ENCODE measurements at places on chromosomes 1 and 21. TPM values are rescaled to one million over a fixed set of nuclear protein-coding genes. Genes with fewer than 3 reads are reported as not detected.

DNA sequence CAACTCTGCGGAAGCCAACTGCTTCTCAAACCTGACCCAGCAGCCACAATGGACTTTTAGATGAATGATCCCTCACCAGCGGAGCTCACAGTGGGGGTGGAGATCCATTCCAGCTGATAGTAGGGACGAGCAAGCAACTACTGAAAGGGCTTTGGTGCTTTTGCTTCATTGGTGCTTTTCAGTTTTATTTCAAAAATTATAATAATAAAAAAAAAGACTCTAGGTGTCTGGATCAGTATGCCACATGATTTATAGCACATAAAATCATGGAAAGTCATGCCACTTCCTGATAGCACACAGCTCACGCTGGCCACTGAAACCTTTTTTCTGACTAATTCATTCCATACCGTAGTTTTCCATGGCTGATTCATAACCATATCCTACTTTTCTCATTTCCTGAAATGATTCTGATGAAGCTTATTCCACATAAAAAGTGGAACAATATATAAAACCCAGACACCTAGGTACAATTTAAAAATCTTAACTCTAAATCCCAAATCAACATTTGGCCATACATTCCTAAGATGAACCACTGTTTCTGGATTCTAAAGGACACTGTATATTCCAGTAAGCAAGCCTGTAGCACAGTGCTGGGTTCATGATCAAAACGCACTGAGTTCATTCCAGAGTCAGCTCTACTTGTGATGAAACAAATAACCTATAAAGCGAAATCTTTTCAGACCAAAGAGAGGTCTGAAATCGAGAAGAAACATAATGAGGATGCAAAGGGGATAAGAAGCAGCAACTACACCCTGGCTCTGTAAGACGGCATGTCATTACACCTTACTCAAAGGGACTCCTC lies 41.3 kb upstream of the KCNE1 start:
- no peak overlapping the region for H3K4me3 ChIP-seq
- H3K27ac ChIP-seq, result no peak overlapping the region
- H3K27me3 ChIP-seq, result no peaks in the 10 kb centered on the region

DNA sequence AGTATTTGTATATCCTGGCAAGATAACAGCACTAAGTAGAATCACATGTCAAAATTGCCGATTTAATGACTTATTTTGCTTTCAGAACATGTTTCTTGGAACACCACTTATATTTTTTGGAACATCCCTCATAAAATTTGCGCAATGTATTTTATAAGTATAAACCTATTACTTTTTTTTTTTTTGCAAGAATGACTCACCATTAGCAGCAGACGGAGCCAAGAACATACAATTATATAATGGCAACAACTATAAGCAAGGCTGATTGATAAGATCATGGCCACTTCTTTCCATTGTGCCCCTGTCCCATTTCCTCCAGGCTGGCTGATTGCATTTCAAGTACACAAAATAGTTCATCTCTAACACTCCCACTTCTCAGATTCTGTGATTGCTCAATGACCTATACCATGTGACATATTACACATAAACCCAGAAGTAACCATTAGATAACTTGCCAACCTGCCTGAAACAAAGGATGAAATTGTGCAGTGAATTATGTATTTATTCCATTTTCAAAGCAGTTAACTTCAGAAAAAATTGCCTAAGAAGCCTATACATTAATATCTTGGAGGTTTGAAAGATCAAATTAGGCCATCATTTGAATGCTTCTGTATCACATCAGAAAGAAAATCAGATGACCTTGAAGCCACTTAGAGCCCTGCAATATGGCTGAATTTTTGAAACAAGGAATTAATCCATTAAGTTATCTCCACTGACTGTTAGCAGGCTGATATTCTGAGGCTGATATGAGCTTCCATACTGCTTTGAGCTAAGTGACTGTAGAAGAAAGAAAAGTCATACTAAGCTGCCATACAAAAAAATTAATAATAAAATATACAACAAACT lies 77.8 kb upstream of the PRMT6 start:
- H3K4me3 ChIP-seq, result no peak overlapping the region
- no peaks in the 10 kb centered on the region for H3K4me1 ChIP-seq
- DNase-seq, result no peak
- no peak overlapping the region for H3K27ac ChIP-seq
- H3K36me3 ChIP-seq, result no peaks in the 10 kb centered on the region

GRCh38 chr1:158930504-158930903 lies 848 bp upstream of the PYHIN1 start:
- peak overlapping the region; percentile 95 for H3K27ac ChIP-seq
- peaks cover 31% of the 10 kb centered on the region for H3K4me1 ChIP-seq
- H3K4me3 ChIP-seq, result peak overlapping the region; percentile 98
- peak; percentile 74 for DNase-seq

HIVEP3 gene
- 27.8 TPM for total RNA-seq

OR10J1 gene
- total RNA-seq, result not detected

GRCh38 chr1:55720261-55720660 lies 505.1 kb upstream of the USP24 start:
- DNase-seq, result no peak
- no peaks in the 10 kb centered on the region for H3K27me3 ChIP-seq
- no peak overlapping the region for H3K27ac ChIP-seq

- H3K27ac ChIP-seq, result no peak overlapping the region
- no peak overlapping the region for H3K4me3 ChIP-seq
- H3K36me3 ChIP-seq, result no peaks in the 10 kb centered on the region
Measured at GRCh38 chr1:18344755-18345154, 136.0 kb upstream of the KLHDC7A start.

DNA sequence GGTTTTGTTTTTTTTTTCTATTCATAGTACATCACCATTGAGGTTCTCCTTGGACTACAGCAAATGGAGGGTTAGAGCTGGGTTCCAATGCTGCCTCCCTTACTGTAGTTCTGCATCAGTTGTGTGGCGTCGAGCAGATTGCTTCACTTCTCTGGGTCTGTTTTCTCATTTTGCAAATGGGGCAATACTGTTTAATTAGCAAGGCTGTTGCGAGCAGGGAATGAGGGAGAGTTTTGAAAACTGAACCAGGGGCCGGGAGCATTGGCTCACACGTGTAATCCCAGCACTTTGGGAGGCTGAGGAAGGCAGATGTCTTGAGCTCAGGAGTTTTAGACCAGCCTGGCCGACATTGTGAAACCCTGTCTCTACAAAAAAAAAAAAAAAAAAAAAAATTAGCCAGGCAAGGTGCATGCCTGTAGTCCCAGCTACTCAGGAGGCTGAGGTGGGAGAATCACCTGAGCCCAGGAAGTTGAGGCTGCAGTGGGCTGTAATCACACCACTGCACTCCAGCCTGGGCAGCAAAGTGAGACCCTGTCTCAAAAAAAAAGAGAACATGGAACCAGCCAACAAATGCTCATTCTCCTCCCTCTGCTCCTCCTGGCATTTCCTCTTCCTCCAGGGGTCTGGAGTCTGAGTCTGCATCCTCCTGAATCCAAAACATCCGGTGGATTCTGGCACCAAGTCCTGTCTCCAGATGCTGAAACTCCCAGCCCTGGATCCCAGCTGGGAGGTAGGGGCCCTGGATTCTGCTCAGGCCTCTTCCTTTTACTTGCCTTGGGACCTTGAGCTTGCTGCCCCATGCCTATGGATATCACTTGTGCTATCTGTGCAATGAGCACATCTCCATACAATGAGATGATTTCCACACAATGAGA lies 3.7 kb upstream of the PLOD1 start:
- H3K27ac ChIP-seq, result no peak overlapping the region
- H3K27me3 ChIP-seq, result no peaks in the 10 kb centered on the region
- peaks cover 12% of the 10 kb centered on the region for H3K4me1 ChIP-seq
- DNase-seq, result no peak
- H3K36me3 ChIP-seq, result no peaks in the 10 kb centered on the region
- H3K4me3 ChIP-seq, result no peak overlapping the region

DNA sequence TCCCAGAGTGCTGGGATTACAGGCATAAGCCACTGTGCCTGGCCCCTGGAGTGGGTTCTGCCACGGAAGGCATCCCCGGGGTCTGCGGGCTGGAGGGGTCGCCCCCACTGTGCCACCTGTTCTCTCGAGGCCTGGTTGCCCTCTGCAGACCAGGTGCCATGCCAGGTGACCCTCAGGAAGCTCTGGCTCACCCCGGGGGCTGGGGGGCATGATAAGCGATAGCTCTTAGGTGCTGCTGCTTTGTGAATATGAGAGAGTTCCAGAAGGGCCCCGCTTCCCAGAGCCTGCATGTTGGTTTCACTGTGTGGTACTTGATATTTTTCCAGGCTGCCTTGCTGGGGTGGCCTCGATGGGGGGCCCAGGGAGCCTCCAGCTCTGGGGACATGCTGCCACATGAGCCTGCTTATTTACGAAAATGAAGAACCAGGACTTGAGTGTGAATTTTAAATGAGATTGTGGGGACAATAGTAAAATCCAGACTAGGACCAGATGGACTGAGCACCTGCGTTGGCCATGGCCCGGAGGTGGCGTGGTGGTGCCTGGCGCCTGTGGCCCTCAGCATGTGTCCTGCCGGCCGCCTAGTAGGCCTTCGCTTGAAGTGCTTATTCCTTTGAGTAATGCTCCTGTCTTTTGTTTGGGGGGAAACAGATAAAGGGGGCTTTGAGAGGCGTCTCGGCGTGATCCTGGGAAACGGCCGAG lies 7.3 kb downstream of the SKI start:
- no peaks in the 10 kb centered on the region for H3K27me3 ChIP-seq
- peak overlapping the region; percentile 98 for H3K4me3 ChIP-seq
- H3K36me3 ChIP-seq, result peaks cover 46% of the 10 kb centered on the region
- no peak for DNase-seq

SPATA1 gene
- 4.7 TPM for total RNA-seq

- H3K27ac ChIP-seq, result no peak overlapping the region
- no peak for DNase-seq
- no peaks in the 10 kb centered on the region for H3K36me3 ChIP-seq
- H3K4me1 ChIP-seq, result no peaks in the 10 kb centered on the region
- H3K27me3 ChIP-seq, result no peaks in the 10 kb centered on the region
Measured at GRCh38 chr1:222347627-222348026, 200.3 kb downstream of the HHIPL2 start.

DNA sequence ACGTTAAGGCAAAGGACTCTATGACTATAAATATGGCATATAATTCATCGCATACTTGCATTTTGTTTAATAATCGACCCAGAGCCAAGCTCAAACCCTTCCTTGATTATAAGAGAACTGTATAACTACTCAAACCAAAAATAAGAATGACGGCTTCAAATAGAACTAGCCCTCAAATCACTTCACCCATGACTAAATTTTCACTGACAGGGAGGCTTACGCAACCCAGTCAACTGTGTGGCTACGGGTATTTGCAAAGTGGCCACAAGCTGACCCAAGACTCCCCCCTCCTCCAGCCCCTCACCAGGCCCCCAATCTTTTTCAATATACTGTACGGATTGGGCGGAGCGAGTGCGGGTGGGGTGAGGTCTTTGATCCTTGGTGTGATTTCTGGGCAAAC lies 268.3 kb downstream of the ASTN1 start:
- no peaks in the 10 kb centered on the region for H3K36me3 ChIP-seq
- no peaks in the 10 kb centered on the region for H3K27me3 ChIP-seq
- DNase-seq, result no peak
- H3K4me1 ChIP-seq, result peaks cover 2% of the 10 kb centered on the region
- no peak overlapping the region for H3K4me3 ChIP-seq

DNA sequence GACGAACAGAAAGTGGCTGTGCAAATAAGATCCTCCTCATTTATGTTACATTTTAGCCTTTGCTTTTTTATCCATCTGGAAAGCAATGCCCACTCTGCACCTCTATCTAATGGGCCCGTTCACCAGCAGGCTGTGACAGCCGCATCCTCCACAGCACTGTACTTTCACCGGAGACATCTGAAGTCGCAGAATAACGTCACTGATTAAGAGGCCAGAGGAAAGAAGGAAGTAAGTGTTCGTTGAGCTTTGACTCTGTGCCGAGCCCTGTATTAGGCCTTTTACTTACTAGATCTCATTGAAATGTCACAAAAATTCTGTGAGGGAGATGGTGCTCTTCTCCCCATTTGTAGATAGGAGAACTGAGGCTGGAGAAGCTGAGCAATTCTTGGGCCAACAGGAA lies 62.3 kb downstream of the KAZN start:
- H3K36me3 ChIP-seq, result no peaks in the 10 kb centered on the region
- no peaks in the 10 kb centered on the region for H3K4me1 ChIP-seq
- H3K27ac ChIP-seq, result no peak overlapping the region
- no peaks in the 10 kb centered on the region for H3K27me3 ChIP-seq

DNA sequence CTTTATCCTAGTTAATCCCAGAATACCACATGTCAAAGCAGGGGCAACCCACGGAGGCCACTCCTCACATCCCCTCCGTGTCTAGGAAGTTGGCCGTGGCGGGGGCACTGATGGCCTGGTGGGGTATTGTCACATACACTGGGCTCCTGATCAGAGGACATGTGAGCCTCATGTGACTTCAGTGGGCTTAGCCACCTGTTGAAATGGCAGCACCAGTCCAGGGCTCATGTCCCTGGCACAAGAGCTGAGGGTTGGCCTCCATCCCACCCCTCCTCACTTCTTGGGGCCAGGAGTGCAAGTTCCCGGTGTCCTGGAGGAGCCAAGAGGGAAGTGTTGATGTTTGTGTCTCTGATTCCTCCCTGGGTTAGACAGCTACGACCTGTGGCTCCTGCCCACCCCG lies 313.4 kb downstream of the CAMTA1 start:
- no peaks in the 10 kb centered on the region for H3K36me3 ChIP-seq
- H3K27me3 ChIP-seq, result no peaks in the 10 kb centered on the region
- no peaks in the 10 kb centered on the region for H3K4me1 ChIP-seq
- H3K4me3 ChIP-seq, result no peak overlapping the region
- DNase-seq, result no peak

GRCh38 chr1:243482141-243483022 lies 226.5 kb downstream of the SDCCAG8 start:
- no peak overlapping the region for H3K27ac ChIP-seq
- no peaks in the 10 kb centered on the region for H3K36me3 ChIP-seq
- H3K4me1 ChIP-seq, result peaks cover 21% of the 10 kb centered on the region

DNA sequence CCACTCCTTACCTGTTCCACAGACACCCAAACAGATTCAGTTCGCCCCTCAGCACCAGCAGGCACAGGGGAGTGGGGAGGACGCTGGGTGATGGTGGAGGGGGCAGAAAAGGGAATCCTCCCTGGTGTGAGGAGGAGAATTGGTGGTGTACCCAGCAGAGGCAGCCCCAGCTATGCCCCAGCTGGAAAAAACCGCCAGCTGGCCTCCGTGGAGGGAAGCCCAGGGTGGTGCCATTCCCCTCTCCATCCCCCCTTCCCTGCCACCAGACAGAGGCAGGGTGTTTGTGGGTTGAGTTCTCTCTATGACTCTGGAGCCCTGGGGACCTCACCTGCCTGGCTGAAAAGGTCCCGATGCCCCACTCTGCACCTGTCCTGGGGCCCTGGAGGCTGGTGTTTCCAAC lies 27.9 kb downstream of the OPTC start:
- no peak overlapping the region for H3K27ac ChIP-seq
- no peaks in the 10 kb centered on the region for H3K27me3 ChIP-seq
- no peaks in the 10 kb centered on the region for H3K36me3 ChIP-seq
- H3K4me1 ChIP-seq, result no peaks in the 10 kb centered on the region
- no peak overlapping the region for H3K4me3 ChIP-seq

DNA sequence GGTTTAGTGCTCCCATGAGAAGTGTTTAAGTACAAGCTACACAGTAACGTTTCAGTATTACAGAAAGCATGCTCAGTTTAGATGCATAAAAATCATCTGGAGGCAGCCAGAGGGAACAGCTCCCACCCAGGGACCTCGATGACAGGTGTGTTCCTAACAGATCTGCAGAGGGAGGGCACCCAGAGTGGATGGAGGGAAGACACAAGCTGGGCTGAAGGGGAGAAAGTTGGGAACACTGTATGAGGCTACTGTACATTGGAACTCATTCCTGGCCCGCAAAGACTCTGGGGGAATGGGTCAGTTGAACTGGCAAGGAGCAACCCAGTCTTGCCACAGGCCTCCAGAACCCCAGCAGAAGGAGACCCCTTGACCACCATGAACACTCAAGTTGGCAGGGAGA lies 52.4 kb downstream of the ZP4 start:
- DNase-seq, result no peak
- H3K27ac ChIP-seq, result no peak overlapping the region
- H3K4me1 ChIP-seq, result no peaks in the 10 kb centered on the region
- no peaks in the 10 kb centered on the region for H3K27me3 ChIP-seq

SNAP47 gene
- total RNA-seq, result 55.3 TPM

S100A1 gene
- total RNA-seq, result not detected

Measured in activated CD4-positive, alpha-beta memory T cell treated with anti-CD3 and anti-CD28 coated beads, Interleukin-2, amount 10 ng/mL, durations not matched to agents 7 days and 5 days (primary cell).